ENCODE measurements at places on chromosomes 2 and 18.

DNA sequence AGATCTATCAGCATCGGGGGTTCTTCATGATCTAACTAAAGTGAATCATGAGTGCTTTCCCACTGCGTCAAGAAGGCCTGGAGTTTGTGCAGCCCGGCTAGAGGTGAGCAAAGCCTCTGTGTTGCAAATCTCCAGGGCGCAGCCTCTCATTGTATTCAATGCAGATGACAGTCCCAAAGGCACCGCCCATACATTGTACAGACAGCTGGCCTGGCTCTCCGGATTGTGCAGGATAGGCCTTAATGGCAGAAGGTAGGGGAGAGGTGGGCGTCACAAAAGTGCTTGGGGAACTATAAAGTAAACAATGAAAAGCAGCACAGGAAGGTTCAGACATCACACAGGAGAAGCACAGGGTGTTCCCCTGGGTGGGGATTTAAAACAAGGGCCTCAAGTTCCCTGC, 907 bp upstream of the GYPC start:
- DNase-seq = no peak

- no peak for DNase-seq
Measured at GRCh38 chr2:77552956-77553355, 30.8 kb upstream of the LRRTM4 start.

- no peak for DNase-seq
Measured at GRCh38 chr18:32349728-32350395, 120.8 kb downstream of the GAREM1 start.

- no peak for DNase-seq
Measured at GRCh38 chr2:105062158-105062557, 24.3 kb downstream of the MRPS9 start.

DNA sequence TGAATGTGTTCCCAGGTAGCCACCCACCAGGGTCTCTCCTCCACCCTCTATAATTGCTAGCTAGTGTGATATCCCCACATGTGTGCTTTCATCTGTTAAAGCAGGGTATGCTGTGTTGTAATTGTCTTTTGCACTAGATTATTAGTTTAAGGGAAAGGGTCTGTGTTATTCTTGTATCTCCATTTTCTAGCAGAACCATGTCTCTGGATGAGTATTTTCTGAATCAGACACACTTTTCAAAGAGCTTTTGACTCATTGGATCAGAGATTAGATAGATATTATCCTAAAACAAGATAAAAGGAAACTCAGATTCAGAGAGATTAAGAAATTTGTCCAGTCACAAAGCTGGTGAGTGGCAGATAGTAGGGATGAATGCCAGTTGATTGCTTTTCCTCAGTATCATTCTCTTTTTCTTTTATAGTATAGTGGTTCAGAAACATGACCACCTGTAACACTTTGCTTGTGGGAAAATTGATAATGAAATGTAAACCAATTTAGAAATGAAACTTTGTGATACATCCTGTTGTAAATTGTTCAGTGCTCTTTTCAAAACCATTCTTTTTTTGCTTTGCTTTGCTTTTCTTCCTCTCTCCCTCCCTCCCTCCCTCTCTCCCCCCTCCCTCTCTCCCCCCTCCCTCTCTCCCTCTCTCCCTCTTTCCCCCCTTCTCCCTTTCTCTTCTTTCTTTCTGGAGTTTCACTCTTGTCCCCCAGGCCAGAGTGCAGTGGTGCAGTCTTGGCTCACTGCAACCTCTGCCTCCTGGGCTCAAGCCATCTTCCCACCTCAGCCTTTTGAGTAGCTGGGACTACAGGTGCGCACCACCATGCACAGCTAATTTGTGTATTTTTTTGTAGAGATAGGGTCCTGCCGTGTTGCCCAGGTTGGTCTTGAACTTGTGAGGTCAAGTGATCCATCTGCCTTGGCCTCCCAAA, 7.4 kb downstream of the MIB1 start:
- no peak for DNase-seq

DNA sequence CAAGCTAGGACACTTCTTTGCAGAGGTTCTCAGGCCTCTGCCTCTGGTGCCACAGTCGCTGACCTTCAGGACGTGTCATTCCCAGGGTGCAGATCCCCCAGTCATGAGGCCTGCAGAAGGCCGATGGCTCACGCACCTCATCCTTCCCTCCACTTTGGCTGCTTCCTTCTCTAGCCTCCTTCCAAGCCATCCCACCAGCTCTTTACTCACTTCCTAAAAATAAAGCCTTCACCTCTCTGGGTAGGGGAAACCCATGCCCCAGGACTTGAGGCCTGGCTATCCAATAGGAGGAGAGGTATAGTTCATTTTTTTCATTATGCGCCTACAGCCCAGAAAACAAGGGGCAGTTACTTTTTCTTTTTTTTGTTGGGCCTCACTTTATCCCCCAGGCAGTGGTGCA, 91.4 kb downstream of the B3GNT2 start:
- no peak for DNase-seq

DNA sequence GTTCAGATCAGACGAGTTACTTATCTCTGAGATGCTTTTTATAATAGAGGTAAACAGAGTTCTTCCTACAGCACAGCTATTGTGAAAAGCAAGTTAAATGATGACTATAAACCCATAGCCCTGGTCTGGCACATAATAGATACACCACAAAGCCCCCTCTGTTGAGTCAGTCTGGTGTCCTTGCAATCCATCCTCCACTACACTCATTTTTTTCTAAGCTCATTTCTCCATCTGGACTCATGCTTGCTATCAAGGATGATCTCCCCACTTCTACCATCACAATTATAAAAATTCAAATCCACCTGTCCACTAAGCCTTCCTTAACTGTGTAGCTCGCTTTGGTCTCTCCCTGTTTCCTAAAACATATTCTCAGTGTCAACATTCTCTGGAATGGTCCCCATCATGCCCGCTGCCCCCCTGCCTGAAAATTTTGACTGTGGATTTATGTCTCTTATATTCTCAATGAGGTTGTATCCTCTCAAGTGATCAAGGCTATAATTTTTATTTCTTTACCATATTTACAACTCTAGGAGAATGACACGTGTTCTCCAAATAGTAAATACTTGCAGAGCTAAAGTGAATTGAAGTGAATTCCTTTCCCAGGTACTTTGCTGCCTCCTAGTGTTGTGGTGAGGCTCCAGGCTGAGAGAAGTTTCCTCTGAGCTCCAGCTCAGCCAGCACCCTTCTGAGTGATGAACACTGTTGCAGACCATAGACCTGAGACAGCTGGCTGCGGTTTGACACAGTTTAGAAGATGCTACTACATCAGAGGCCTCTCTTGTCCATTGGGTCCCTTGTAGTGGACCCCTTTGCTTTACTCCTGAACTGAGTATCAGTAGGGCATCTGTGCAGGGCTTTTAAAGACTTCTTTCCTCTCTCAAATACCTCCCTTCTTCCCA, 108.7 kb downstream of the DPP10 start:
- no peak for DNase-seq

DNA sequence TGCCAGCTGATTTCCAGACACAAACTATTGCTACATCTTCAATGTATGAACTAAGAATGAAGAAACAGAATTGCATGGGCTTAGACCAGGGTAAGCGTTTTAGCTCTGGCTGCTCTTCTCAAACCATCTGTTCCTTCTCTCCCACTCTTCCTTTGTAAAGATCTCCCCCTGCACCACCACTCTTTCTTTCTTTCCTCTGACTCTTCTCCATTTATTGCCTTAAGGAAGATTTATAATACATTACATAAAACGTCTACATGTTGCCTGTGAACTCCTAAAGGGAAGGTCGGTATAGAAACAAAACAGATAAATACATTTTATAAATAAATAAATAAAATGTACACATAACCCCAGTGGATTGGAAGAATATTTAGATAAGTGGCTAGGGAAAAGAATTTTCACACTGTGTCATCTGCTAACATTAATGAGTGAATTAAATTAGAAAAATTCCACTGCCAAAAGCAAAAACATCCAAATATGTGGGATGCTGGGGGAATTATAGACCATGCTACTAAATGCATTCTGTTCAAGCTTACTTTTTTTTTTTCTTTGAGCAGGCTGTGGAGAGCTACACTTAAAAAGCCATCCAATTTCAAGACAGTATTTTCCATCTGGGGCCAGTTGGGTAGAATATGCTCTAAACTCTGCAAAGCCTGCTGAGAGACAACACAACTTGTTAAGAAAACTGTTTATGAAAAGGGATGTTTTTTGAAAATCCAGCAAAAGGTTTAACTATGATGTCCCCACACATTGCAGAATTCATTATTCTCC, 41.5 kb downstream of the NCKAP5 start:
- no peak for DNase-seq

Data from activated CD4-positive, alpha-beta T cell treated with anti-CD3 and anti-CD28 coated beads, Interleukin-2, amount 50 U/mL, for 24 hours (primary cell).